ENCODE measurements at places on chromosomes 5 and 9.

- DNase-seq, result no peak
Measured at GRCh38 chr5:153991168-153991567, 47.5 kb downstream of the FAM114A2 start.

DNA sequence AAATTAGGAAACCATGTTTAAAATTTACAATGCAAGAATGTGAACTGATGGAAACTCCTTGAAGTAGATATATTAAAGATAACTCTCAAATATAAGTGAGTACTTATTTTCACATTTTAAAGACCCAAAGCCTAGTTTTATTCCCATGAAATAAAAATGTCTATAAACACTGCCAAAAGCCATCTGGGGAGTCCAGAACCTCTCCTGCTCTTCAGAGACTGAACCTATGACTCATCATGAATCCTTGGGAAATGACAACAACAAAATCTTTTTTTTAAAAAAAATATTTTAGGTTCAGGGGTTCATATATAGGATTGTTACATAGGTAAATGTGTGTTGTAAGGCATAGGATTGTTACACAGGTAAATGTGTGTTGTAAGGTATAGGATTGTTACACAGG is 33.8 kb upstream of the FYB1 start:
- no peak for DNase-seq

- no peak for DNase-seq
Measured at GRCh38 chr9:127213859-127214258, 50.7 kb upstream of the GARNL3 start.

DNA sequence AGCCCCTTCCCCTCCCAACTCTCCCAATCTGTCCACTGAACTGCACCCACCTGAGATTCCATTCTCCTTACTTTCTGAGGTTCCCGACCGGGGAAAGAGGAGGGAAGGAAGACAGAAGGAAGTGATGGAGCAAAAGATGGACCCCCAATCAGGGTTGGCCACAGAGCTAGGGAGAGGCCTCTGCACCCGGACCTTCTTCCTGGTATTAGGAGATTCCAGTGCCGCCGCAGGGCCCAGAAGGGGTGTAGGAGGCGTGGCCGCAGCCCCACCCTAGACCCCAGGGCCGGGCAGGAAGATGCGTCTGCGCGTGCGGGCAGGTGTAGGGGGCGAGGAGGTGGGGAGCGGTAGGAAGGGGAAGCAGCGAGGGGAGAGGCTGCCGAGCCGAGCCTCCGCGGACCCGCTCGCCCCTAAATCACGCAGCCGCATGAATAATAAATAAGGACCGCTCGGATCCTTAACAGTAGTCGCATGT is 104.2 kb upstream of the MVB12B start:
- DNase-seq, result no peak

DNA sequence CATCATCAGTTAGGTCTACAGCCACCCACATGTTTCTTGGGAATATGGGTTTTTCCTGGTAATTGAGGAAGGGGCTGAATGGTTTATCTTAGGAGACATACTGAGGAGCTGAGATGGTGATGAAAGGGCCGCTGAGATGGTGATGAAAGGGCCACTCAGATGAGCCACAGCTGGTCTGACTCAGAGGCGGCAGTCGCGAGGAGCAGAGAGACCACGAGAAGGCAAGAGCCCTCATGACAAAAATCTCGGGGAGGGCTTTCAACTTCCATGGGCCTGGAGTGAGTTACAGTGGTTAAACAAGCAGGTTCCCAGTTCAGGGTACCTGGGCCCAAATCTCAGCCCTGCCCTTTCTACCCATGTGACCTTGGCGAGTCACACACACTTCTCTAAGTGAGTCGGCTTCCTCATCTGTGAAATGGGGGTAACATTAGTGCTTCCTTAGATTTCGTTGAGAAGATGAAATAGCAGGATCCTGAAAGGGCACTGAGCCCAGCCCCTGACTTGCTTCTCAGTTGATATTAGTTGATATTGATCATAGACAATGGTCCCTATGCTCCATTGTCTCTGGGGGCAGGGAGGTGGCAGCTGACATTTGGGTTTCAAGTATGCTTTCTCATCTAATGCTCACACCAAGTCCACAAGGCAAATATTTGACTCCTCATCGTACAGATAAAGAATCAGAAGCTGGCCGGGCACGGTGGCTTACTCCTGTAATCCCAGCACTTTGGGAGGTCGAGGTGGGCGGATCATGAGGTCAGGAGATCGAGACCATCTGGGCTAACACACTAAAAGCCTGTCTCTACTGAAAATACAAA is 169.5 kb downstream of the RGS3 start:
- DNase-seq, result no peak

GRCh38 chr5:156096259-156096658 is 230.7 kb upstream of the SGCD start:
- no peak for DNase-seq

GRCh38 chr5:66713998-66714397 is 117.8 kb downstream of the MAST4 start:
- DNase-seq, result no peak

DNA sequence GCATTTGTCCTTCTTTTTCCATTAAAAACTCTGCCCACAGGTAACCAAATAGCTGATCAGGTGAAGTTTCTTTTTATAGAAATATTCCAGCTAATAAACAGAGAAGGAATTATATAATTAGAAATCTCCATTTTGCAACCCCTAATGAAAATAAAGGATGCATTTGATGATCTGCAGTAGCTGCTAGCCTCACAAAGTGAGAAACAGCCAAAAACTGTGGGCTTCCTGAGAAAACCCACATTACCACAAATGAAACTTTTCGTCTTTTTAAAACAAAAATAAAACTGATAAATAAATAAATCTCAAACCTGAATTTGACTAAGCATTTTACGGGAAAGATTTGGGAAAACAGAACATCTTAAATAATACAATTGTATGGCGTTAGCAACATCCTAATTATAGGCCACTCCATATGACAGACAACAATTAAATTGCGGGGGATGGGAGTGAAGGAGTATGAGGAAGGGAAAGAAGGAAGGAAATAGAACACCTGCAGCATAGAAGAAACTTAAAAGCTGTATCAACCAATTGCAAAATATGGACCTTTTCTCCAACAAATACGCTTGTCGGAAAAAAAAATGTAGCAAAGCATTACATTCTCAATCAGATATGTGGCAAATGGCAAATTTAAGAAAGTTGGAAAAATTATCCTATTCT is 283.0 kb upstream of the ITGA1 start:
- peak; percentile 47 for DNase-seq

DNA sequence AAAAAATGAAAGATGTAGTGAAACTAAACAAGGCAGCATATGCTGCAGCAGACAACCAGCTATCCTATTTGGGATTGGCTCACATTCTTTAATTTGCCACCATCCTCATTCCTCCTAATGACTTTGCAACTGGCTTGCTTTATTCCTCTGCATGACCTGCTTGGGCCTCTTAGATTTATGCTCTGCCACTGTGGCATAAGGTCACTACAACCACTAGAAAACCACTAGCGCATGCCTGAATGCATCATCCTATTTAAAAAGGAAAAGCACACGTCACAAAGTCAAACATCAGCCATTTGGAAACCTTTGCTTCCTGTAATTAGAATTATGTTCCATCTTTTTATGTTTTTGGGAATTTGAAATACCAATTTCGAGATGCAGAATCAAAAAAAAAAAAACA is 40.8 kb upstream of the CCDC152 start:
- no peak for DNase-seq

- no peak for DNase-seq
Measured at GRCh38 chr5:126358525-126358924, 64.7 kb upstream of the GRAMD2B start.

- no peak for DNase-seq
Measured at GRCh38 chr9:69130456-69131441, 43.3 kb upstream of the TJP2 start.

DNA sequence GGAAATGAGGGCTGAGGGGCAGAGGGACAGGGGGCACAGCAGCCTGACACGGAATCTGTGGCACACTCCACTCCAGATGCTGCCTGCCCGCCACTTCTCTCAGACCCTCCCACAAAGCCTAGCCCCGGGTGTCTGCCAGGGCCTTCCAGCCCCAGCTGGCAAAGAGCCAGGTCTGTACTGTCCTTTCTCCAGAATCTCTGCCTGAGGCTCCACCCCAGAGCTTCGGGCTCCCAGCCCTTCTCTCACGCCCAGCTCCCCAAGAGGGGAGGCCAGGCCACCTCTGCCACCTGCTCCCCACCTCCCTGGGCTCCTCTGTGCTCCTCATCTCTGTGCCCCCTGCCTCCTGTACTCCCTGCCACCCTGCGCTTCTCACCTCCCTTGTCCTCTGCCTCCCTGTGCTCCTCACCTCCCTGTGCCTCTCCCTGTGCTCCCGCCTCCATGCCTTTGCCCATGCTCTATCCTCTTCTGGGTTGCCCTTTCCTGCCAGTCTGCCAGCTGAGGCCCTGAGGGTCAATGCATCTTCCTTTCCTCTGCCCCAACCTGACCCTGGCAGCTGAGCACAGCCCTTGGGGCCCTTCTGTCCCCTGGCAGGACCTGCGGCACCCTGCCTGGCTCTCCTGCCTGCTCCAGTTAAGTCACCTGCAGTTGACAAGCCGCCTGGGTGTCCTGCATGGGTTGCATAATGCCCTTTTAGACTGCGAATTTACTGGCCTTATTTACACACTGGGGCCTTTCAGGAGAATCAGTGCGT is 36.4 kb downstream of the RASGEF1C start:
- no peak for DNase-seq

DNA sequence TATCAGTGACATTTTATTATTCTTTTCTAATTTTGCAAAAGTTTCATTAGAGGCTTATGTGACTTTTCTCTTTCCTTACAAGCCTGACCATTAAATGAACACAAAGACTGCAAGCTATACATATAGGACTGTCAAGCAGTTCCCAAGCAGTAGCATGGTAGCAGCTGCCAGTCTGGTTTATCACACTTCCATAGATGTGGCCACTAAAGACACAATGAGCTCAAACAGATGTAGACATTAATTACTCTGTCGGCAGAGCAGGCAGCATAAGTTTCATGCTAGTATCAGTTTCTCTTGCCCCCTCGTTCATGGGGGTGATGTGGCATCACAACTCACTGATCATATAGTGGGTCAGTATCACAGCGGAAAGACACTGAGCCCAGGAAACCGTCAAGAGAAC is 89.5 kb downstream of the CDH10 start:
- DNase-seq, result no peak

- no peak for DNase-seq
Measured at GRCh38 chr5:128241051-128241695, 157.6 kb downstream of the SLC12A2 start.

DNA sequence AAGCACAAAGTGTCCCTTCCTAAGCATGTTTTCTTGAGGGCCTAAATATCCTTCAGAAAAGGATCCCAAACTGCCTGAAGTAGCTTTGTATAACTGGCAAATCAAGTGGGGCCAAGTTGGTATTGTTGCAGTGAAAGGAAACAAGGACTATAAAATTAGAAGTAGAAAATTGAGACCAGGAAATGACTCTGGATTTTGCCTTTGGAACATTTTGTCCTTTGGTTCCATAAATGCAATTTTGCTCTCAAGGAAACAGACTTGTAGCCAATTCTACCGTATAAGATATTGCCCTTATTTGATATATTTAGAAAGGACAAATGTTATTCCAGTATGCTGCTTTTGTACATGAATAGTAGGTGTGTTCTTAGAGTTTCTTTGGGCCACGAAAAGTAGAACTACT is 34.4 kb downstream of the RABGAP1 start:
- DNase-seq, result no peak

- no peak for DNase-seq
Measured at GRCh38 chr9:127112735-127113161, 9.7 kb downstream of the ANGPTL2 start.

DNA sequence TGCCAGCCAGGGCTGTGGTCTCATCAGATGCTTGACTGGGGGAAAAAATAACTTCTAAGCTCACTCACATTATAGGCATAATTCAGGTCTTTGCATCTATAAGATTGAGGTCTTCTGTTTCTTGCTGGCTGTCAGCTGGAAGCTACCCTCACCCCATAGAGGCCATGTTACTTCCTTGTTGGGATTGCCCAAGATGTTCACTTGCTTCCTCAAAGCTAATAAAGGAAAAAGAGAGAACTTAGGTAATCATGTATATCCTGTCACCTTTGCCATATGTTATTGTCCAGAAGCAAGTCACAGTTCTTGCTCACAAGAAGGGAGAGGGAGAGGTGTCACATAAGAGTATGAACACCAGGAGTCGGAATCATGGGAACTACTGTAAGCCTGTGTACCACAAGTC is 38.7 kb upstream of the ANKRD34B start:
- no peak for DNase-seq

Data from NCI-H187 (cell line).